ENCODE measurements at places on chromosomes 3 and 15. TPM values are rescaled to one million over a fixed set of nuclear protein-coding genes. Genes with fewer than 3 reads are reported as not detected.

The CLDN16 gene
- total RNA-seq: 29.7 TPM

The STX19 gene
- not detected for total RNA-seq

The TICRR gene
- 13.1 TPM for total RNA-seq

The NME9 gene
- total RNA-seq: 0.43 TPM

The FAM81A gene
- 3.0 TPM for total RNA-seq

The SLC27A2 gene
- 6.0 TPM for total RNA-seq

The MAGEL2 gene
- 0.07 TPM for total RNA-seq

The AHSG gene
- not detected for total RNA-seq

The GOLGA6L4 gene
- total RNA-seq: 0.36 TPM

The SLC12A1 gene
- total RNA-seq: not detected

The SLC22A13 gene
- not detected for total RNA-seq

- DNase-seq: no peak
Measured at GRCh38 chr15:32723171-32723948, 5.6 kb downstream of the GREM1 start.

DNA sequence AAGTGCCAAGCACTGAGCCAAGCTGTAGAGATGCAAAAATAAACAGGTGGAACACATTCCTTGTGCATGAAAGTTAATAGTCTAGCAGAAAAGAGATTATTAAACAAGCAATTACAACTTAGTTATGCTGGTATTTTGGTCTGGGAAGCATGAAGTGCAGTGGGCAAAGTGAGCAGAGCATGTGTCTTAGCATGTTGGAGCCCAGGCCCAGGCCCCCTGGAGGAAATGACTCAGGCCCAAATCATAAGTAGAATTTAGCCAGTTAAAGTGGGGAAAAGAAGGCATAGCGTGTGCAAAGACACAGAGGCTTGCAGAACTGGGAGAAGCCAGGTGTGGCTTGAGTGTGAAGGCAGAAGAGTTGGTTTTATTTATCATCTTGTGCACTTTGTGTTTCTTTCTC is 163.8 kb upstream of the ATP11B start:
- no peak for DNase-seq

DNA sequence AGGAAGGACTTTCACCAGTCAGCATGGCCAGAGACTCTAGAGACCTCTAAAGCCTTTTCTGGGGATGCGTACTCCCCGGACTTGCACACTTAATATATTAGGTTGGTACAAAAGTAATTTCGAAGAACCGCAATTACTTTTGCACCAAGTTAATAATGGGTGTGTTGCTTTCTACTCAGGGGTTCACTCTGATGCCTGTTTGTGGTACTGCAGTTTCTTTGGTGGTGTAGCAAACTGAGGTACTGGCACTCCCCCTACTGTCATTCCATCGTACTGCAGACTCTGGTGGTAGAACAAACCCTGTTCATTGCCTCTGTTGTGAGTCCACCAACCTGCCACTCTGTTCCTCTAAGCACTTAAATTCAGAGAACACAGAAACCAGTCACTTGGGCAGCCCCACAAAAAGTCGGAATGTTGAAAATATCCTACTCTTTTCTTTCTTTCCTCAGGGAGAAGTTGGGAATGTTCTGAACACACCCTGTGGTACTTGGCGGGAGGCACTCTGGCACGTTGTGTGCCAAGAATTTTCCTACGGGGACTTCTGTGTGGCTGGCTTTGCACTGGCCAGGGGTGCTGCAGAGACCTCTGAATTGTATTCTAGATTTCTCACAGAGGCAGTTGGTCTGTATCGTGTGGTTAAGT is 46.3 kb downstream of the GABRG3 start:
- peak; percentile 33 for DNase-seq

- no peak for DNase-seq
Measured at GRCh38 chr3:71153713-71154112, 429.8 kb downstream of the FOXP1 start.

DNA sequence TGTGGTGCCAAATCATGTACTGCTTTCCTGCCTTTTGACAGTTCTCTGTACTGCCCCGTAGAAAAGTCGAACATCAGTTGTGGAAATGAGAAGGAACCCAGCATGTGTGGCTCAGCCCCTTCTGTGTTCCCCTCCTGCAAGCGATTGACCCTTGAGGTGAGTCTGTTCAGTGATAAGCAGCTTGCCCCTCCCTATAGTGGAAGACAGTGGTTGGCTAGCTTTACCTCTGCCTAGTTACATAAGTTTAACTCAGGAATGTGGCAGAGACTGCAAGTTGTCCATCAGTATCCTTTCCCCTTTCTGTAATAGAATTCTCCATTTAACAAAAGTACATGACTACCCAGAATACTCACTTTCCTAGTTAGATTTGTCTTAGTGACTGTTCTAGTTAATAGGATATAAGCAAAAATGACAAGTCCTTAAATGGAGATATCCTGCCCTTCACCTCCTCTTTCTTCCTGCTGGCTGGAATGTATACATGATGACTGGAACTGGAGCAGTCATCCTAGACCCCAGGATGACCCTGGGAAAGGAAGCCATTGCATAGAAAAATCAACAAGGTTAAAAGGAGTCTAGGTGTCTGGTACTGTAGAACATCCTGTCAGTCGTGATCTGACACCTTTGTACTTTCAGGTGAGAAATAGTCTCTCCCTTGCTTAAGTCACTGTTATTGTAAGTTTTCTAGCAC is 10.6 kb downstream of the SETMAR start:
- DNase-seq: no peak

- no peak for DNase-seq
Measured at GRCh38 chr3:59641169-59641899, 591.5 kb upstream of the CFAP20DC start.

GRCh38 chr3:16242177-16242576 is 22.6 kb downstream of the DPH3 start:
- no peak for DNase-seq

- no peak for DNase-seq
Measured at GRCh38 chr3:89098173-89098572, 9.2 kb upstream of the EPHA3 start.

- DNase-seq: peak; percentile 94
Measured at GRCh38 chr3:183038221-183038620, 57.9 kb upstream of the DCUN1D1 start.

DNA sequence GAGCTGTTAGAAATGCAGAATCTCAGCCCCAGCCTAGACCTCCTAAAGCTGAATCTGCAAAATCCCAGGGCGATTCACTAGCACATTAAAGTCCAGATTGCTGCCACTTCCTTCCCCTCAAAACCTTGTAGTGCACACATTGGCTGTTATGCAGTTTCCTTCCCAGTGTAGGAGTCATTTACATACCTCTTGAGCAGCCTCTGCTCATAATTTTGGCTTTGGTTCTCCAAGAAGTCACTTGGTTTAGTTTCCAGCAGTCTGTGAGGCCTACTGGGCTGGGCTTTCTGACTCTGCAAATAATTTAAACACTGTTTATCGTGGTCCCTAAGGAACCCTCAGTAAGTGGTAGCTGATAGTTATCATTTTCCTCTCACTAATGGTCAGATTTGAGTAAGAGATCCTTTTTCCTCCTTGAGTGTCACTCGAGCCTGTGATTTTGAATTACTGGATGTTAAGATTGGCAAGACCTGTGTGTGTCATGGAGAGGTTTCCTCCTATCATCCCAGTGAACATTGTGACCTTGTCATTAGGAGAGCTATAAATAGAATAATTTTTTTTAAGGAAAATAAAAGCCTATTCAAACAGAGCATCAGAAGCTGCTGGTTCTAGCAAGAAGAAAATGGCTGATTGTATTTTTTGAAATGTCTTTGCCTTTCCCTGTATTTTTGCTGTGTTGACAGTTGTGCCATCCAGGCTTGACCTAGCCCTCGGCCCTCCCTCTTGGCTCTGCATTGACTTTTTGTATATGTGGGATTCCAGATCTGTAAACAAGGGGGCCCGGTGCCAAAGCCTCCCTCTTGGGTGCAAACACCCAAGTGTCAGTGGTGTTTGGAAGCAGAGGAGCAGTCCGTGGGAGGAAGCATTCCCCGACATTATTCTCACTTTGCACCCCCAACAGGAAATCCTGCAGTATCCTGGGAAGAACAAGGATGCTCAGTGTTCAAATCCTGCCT is 134.8 kb upstream of the ANKRD28 start:
- DNase-seq: no peak

DNA sequence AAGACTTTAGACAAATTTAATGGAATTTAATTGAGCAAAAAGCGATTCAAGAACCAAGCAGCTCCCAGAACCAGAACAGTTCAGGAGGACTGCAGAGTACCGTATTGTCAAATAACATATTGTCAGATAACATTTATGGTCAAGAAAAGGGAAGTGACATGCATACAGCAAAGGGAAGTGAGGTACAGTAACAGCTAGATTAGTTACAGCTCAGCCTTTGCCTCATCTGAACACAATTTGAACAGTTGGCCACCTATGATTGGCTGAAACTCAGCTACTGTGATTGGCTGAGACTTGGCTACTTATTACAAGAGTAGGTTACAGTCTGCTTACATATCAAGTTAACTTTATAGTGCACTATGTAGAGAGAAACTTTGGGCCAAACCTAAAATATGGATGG is 21.9 kb downstream of the ZFAND6 start:
- no peak for DNase-seq

- peak; percentile 23 for DNase-seq
Measured at GRCh38 chr15:80455668-80456442, 51.7 kb downstream of the ARNT2 start.

- no peak for DNase-seq
Measured at GRCh38 chr3:186609247-186609868, 3.5 kb upstream of the AHSG start.

DNA sequence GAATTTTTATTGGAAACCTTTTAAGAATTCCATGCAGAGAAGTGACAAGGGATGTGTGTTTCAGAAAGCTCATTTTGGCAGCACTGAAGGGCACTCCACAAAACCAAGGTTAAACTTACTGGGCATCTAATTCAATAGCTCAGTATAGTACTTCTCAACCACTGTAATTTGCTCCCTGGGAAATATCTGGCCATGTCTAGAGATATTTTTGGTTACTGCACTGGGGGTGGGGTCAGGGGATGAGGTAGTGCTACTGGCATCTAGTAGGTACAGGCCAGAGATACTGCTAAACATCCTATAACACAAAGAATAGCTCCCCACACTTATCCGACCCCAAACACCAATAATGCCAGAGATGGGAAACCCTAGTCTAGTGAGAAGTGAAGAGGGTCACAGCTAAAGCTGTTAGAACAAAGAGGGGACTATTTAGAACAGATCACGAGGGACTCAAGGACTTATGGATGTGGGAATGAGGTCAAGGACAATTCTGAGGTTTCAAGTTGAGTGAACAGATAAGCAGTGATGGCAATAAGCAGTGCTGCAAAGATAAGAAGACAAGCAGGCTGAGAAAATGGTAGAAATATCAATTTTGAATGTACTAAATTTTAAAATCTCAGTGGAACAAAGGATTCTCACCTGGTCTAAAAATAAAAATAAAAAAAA is 3.2 kb downstream of the MRPL46 start:
- no peak for DNase-seq

GRCh38 chr3:140731440-140732119 is 53.7 kb downstream of the TRIM42 start:
- no peak for DNase-seq

DNA sequence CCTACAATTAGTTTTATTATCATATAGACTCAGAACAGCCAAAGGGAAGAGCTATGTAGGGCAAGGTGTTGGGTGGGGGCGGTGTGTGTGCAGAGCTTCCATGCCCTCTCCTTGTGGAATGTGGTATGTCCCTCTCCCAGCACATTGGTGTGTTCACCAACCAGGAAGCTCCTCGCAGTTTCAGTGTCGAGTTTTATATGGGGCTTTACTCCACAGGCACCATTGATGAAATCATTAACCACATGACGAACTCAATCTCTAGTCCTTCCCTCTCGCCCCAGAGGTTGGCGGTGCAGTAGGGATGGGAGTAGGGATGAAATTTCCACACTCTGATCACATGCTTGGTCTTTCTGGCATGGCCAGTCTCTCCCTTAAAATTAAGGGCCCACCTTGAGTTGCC is 13.6 kb upstream of the SRP14 start:
- DNase-seq: no peak

DNA sequence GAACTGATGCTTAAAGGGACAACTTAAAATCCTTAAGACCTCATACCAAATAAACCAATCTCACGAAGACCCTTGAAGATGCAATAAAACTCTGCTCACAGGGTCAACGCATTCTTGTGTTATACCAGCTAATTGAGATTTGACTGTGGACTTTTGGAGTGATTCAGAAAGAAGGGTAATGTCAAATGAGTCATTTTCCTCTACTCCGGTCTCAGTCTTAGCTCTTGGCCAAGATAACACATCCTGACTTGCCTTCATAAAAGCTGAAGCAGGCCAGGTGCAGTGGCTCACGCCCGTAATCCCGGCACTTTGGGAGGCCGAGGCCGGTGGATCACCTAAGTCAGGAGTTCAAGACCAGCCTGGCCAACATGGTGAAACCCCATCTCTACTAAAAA is 3.8 kb downstream of the PKM start:
- DNase-seq: peak; percentile 68

GRCh38 chr3:123422457-123422856 is 26.4 kb downstream of the ADCY5 start:
- DNase-seq: no peak

- DNase-seq: no peak
Measured at GRCh38 chr15:35290301-35290721, 205.2 kb upstream of the NANOGP8 start.

DNA sequence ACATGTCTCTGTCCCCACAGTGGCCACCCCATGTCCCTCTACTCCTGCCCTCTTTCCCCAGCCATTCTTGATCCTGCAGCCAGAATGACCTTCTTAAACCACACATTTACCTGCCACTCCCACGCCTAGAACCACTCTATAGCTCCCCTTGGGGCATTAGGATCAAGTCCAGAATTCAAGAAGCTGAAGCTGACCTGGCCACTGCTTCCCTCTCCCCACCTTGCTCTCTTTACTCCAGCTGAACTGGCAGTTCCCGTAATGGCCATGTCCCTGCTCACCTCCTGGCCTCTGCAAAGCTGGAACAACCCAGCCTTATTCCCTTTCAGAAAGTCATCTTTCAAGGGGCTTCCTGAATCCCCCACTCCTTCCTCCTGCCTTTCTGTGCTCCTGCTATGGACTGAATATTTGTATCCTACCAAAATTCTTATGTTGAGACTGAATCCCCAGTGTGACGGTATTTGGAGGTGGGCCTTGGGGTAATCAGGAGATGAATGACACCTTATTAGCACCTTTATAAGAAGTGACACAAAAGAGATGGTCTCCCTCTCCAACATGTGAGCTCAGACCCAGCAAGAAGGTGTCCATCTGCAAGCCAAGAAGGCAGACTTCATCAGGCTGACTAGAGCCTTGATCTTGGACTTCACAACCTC is 3.8 kb downstream of the CSRNP1 start:
- no peak for DNase-seq

DNA sequence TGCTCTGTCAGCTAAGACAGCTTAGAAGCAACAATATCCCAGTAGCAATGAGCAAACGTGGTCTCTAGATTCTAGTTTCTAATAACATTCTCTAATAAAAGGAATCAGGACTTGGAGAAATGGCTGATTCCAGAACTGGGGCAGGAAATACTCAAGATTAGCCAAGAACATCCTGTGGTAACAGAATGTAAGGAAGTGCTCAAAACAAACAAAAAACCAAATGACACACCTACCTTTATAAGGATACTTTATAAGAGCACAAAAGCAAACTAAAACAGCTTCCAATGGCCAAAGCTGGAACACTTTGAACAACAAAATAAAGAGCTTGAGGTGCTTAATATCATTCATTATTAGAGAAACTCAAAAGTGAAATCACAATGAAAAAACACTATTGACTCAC is 33.1 kb upstream of the EIF5A2 start:
- DNase-seq: no peak
